Chondrocyte (in vitro differentiated cells): ENCODE measurements at places on chromosomes 6 and 20. TPM values are rescaled to one million over a fixed set of nuclear protein-coding genes. Genes with fewer than 3 reads are reported as not detected.

SLC17A1 gene
- not detected in 3 replicates for total RNA-seq

TMEM200A gene
- 6.8 to 12.4 TPM (median 7.1 TPM) in 3 replicates for total RNA-seq

MYL9 gene
- 237 to 1,930 TPM (median 1,885 TPM) in 3 replicates for total RNA-seq

MCCD1 gene
- not detected in 3 replicates for total RNA-seq

SEMG1 gene
- total RNA-seq: not detected in 3 replicates

MAP3K5 gene
- total RNA-seq: 2.1 to 5.1 TPM (median 4.6 TPM) in 3 replicates

FAM209B gene
- not detected in 3 replicates for total RNA-seq

KHDC1L gene
- total RNA-seq: not detected in 3 replicates

FNDC11 gene
- total RNA-seq: 0.25 to 0.38 TPM in 2 of 3 replicates, not detected in the other

ADGRF4 gene
- total RNA-seq: not detected in 3 replicates

RBM24 gene
- 10.1 to 13.1 TPM (median 10.8 TPM) in 3 replicates for total RNA-seq

- DNase-seq: no peak
Measured at GRCh38 chr20:48809673-48810072, 18.1 kb downstream of the PREX1 start.

- DNase-seq: peak; percentile 10
Measured at GRCh38 chr6:36622901-36623546, 28.9 kb downstream of the SRSF3 start.

- DNase-seq: no peak
Measured at GRCh38 chr6:27810768-27811450, 101.3 kb downstream of the OR2B2 start.

GRCh38 chr20:24981790-24982189, 10.8 kb downstream of the APMAP start:
- no peak for DNase-seq

- no peak for DNase-seq
Measured at GRCh38 chr20:51886891-51887608, 84.7 kb upstream of the SALL4 start.

- DNase-seq: no peak
Measured at GRCh38 chr20:24873025-24873620, 75.9 kb upstream of the CST7 start.

GRCh38 chr6:130934848-130935585, 107.8 kb downstream of the SMLR1 start:
- DNase-seq: no peak

DNA sequence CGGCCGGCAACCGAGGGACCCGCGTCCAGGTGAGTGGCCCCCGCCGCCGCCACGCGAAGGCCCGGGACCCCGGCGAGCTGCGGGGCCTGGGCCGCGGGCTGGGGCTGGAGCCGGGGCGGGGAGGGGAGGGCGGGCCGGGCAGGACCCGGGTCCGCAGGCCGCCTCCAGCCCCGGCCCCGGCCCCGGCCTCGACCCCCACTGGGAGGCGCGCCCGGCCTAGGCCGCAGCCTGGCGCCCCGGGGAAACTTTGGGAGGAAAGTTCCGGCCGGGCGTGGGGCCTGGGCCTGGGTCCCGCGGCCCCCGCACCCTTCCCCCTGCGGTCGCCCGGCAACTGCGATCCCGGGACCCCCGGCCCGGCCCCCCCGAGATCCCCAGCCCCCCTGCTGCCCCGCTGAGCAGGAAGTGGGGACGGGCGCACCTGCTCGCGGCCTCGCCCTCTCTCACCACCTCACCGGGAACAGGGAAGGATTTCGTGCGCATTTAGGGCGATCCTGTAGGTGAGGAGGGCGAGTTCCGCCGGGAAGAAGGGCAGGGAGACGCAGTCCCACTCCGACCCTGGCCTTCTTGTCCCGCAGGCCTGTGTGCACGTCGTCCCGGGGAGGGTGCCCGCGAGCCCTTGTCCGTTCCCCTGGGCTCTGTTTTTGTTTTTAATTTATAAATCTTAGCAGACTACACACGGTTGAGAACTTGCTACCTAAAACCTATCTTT, 402 bp downstream of the OSBPL2 start:
- no peak for DNase-seq

DNA sequence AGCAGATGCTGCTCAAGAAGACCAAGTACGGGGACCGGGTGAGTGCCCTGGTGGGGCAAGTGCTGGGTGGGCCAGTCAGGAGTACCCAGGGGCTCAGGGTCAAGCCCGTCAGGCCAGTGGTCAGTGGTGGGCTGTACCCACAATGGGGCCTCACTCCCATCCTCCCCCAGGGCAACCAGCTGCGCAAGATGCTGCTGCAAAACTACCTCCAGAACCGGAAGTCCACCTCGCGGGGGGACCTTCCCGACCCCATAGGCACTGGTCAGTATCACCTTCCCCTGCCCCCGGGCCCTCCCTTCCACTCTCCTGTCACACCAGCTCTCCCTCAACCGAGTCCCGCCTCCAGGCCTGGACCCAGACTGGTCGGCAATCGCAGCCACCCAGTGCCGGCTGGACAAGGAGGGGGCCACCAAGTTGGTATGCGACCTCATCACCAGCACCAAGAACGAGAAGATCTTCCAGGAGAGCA, 27.0 kb downstream of the UQCC2 start:
- DNase-seq: no peak

- DNase-seq: no peak
Measured at GRCh38 chr20:43901296-43901695, 13.4 kb upstream of the TOX2 start.

DNA sequence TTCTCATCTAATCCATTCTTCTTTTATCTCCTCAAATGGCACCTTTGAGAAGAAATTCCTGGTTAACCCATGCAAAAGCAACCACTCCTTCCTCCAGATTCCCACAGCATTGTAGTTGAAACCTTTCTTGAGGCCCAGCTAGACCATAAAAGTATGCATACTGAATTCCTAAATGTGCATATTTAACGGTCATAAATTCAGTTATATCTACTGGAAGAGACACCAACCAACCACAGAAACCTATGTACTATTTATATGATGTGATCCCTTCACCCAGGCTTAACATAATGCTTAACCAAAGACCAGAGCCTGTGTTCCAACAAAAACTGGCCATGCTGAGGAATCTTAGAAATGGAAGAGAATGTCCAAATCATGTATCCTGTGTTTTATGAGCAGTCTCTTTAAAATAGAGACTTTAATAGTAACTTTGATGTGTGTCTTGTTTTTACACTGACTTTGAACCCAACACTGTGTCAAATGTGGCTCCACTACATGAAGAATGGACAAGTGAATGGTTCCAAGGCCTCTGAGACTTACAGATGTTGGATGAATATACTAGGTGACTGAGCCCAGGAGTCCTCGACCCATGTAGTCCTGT, 11.4 kb upstream of the TAF8 start:
- DNase-seq: no peak

GRCh38 chr6:38234141-38234540, 405.6 kb downstream of the BTBD9 start:
- no peak for DNase-seq

DNA sequence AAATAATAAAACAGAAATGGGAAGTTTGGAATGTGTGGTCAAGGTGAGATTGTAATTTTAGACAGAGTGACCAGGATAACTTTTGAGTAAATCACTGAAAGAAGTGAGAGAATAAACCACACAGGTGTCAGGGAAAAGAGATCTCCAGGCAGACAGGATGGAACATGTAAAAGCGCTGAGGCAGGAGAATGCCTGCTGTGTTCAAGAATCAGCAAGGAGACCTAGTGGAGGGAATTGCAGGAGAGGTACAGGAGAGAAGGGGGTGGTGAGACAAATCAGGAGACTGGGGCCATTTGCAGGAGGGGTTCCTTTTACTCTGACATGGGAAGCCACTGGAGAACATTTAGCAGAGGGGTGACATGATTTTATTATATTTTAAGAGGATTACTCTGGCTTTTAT, 456.7 kb downstream of the NKAIN2 start:
- DNase-seq: no peak

DNA sequence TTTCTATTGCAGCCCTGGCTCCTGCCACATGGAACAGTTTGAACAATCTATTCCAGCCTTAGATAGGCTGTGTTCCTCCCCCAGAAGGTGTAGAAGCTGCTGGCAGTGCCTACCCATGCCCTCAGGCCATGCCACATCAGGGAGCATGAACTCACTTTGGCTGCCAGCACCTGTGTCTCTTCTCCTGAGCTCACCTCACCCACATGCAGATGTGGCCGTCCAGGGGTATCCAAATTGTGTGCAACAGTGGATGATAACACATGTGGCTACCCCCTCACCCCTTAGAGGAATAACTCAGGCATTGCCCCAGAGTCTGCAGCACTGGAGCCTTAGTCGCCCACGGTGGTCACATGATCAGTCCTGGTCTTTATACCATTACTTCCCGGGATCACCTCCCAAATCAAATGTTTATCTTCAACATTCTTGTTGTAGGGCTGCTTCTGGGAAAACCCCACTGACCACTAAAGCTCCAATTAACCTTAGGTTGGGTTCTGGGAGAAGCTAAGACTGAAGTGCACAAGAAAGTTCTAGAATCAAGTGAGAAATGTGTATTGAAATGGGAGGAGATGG, 110.4 kb downstream of the BANF2 start:
- DNase-seq: no peak

GRCh38 chr6:112253498-112253840, 898 bp downstream of the LAMA4 start:
- DNase-seq: no peak

DNA sequence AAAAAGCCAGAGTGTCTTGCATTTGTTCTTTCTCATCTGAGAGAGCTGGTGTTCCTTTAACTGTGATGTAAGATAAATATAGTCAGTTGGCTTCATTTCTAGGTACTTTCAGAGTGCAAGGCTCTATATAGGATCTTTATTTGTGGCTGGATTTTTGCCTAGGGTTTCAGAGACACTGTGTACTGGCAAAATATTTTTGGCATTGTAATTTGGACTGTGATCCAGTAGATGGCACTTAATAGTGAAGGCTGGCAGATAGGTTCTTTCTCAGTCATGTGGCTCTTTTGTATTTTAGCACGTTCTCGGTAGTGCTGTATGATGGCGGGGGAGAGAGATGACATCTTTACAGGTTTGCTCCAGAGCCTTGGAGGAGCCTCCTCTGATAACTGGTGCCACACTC, 26.8 kb upstream of the SLC35B3 start:
- DNase-seq: no peak

- no peak for DNase-seq
Measured at GRCh38 chr20:47605673-47606413, 104.2 kb downstream of the NCOA3 start.

DNA sequence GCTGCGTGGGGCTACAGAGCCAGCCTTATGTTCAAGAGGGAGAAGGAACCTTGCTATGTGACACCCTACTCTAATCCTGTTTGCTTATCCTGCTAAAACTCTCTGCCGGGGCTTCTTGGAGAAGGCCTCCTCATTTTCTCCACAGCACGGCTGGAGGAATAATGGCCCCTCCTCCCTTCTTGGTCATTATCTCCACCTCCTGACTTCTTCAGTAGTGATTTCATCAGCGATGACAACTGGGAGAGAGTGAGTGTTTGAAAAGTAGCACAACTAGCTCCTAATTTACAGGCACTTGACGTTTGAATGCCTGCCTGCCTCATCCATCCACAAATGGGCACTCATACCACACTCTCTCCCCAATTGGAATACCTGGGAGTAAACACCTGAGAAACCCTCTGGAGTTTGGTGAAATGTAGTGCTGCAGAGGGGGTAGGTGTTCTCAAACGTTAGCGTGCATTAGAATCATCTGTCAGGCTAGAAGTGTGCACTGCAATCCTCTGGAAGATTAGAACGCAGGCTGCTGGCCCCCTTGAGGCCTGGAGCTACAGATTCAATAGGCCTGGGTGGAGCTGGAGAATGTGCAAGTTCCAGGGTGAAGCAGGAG, 148.5 kb downstream of the FOXC1 start:
- DNase-seq: no peak

- DNase-seq: no peak
Measured at GRCh38 chr6:6711031-6711785, 122.7 kb downstream of the LY86 start.

- DNase-seq: no peak
Measured at GRCh38 chr6:4078691-4079471, at the start of gene FAM217A. Gene FAM217A (minus strand): TSS chr6:4079137. CDS start chr6:4077414, 1,723 bp downstream.

DNA sequence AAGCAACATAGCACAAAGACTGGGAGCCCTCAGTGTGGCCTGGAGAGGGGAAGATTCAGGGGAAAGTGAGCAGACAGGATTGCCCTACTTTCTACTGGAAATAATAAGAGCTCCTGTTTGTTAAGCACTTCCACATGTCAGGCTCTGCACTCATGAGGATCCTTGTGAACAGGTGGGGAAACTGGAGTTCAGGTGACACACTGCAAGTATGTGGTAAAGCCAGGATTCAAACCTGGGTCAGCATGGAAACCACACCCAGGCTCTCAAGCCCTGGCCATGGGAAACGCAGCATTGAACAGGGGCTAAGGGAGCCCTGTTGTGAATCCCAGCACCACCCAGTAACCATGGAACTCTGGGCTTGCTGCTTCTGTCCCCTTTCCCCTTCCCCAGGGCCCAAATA, 42.8 kb upstream of the ID1 start:
- DNase-seq: no peak

DNA sequence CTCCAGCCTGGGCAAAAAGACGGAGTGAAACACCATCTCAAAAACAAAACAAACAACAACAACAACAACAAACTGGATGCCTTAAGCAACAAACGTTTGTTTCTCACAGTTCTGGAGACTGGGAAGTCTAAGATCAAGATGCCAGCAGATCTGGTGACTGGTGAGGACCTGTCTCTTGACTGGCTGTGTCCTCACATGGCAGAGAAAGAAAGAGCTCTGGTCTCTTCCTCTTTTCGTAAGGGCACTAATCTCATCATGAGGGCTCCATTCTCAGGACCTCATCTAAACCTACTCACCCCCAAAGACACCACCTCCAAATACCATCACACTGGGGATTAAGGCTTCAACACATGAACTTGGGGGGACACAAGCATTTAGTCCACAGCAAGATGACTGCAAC, 13.5 kb upstream of the GFOD1 start:
- no peak for DNase-seq

GRCh38 chr20:43533060-43533459, 25.6 kb downstream of the L3MBTL1 start:
- DNase-seq: peak; percentile 20

- no peak for DNase-seq
Measured at GRCh38 chr6:160450849-160451248, 102.7 kb downstream of the SLC22A3 start.

GRCh38 chr6:137799950-137800568, 67.0 kb upstream of the TNFAIP3 start:
- no peak for DNase-seq

DNA sequence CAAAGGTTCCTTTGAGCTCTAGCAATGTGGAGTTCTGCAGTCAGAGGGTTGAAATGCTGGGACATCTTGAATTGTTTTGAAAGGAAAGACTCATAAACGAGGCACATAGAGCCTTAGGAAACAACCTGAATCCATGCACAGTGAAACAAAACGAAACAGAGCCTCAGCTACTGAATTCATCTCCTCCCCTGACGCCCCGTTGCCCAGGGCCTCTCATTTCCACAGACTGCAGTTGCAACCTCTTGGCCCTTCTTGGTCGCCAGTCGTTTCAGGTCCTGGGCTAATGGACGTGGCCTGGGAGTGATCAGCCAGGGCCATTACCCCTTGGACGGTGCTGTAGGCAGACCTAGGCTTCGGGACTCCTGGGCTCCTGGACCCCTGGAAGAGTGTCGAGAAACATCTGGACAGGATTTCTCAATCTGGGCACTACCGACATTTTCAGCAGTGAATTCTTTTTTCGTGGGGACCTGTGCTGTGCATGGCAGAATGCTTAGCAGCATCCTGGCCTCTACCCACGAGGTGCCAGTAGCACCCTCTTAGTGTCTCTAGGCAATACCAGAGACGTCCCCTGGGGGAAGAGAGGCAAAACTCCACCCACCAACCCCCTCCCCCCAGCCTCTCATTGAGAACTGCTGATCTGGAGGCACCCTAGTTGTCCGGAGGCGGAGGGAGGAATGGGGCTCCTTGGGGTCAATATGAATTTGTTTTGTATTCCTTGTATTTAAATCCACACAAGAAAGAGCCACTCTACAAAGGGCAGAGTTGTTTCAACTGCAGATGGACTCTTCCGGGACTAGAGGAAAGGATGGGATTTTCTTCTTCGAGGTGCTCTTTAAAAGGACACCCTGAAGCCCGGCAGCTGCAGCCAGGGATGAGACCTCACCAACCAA, 50.2 kb downstream of the TMEM242 start:
- DNase-seq: peak; percentile 62
